ENCODE measurements at places on chromosomes 13 and 19.

GRCh38 chr13:113063091-113063491 lies 42.5 kb upstream of the F7 start:
- DNase-seq = no peak

GRCh38 chr19:29188289-29189032 lies 24.5 kb downstream of the UQCRFS1 start:
- DNase-seq = no peak

DNA sequence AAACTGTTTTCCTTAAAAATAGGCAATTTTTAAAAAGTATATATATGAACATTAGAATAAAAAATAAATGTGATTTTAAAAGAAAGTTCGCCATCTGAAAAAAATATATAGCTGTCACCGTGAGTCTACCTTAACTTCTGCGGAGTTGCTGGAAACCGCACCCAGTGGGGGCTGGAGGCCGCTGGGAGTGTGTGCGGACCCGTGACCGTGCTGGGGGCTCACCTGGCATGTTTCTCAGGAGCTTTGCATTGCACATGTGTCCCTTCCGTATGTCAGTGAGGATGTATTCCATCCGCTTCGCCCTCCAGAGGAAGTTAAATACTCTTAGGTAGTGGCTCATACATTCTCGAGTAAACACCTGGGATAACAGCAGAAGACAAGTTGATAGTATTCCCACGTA lies 71.7 kb downstream of the TUBGCP3 start:
- DNase-seq = no peak

GRCh38 chr13:39955560-39955959 lies 300.1 kb downstream of the COG6 start:
- no peak for DNase-seq

DNA sequence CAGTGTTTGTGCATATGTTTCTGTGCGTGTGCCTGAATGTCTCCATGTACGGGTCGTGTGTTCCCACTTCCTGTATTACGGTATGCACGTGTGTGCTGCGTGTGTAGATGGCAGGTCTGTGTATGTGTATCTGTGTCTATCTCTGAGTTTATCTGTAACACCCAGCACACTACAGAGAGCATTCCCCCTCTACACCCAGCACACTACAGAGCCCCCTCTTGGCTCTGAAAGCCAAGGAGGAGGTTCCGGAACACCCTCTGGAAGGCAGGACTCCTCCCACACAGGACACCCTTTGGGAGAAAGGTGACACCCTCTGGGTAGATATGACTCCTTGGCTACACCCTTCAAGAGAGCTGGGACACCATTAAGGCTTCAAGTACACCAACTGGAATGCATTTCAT lies 2.1 kb upstream of the ERFL start:
- no peak for DNase-seq

DNA sequence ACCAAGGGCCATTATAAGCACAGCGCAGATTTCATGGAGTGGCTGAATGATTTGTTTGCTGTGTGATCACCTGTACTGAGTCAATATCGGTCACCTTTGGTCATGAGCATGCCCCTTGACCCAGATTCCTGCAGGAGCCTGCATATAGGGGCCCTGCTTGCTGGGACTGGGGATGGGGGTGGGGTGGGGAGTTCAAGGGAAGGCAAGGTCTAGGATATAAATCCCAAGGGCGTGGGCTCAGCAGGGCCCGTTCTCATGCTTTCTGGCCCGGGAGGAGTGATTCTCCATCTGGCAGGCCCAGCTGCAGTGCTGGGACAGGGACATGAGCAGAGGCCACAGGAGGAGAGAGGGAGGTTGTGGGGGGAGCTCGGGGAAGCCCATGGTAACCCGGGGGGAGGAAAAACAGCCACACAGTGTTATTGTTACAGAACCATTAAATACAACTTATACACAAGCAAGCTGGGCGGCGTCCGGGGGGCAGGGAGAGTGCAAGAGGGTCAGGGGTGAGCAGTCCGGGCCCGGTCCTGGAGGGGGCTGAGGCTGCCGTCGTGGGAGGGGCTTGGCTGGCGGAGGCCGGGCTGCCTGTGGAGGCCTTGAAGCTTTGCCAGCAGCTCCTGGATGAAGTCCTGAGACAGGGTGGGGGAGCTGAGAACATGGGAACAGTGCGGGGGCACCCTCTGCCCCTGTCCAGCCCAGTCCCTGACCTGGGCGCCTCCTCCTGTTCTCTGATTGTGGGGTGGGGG lies 5.2 kb downstream of the PPP1R14A start:
- DNase-seq = no peak

GRCh38 chr19:5171711-5172110 lies 168.9 kb downstream of the PTPRS start:
- DNase-seq = no peak

GRCh38 chr13:29496241-29496712 lies 99.2 kb downstream of the SLC7A1 start:
- DNase-seq = no peak

GRCh38 chr19:8331263-8331845 lies 10.1 kb downstream of the RPS28 start:
- no peak for DNase-seq

DNA sequence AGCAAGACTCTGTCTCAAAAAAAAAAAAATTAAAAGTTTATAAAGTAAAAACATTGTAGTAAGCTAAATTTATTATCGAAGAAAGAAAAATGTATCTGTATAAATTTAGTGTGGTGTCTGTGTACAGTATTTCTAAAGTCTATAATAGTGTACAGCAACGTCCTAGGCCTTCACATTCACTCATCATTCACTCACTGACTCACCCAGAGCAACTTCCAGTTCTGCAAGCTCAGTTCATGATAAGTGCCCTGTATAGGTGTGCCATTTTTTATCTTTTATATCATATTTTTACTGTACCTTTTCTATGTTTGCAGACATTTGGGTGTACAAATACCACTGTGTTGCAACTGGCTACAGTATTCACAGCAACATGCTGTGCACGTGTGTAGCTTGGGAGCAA lies 118.1 kb downstream of the TNFRSF19 start:
- DNase-seq = no peak

All from stimulated activated CD4-positive, alpha-beta T cell treated with anti-CD3 and anti-CD28 coated beads, Interleukin-1b, Interleukin-23, amount 100 ng/mL, for 1 hour (primary cell).